ENCODE measurements at places on chromosomes 16 and 17.

GRCh38 chr17:19346351-19347255 is 15.9 kb downstream of the B9D1 start:
- peak; percentile 82 for DNase-seq

GRCh38 chr16:63228259-63228658 is 1192.0 kb upstream of the CDH8 start:
- no peak for DNase-seq

- no peak for DNase-seq
These were observed 41.0 kb downstream of the FOXL1 start for GRCh38 chr16:86619239-86619794.

- no peak for DNase-seq
These were observed 10.0 kb downstream of the SALL1 start for GRCh38 chr16:51141106-51141505.

DNA sequence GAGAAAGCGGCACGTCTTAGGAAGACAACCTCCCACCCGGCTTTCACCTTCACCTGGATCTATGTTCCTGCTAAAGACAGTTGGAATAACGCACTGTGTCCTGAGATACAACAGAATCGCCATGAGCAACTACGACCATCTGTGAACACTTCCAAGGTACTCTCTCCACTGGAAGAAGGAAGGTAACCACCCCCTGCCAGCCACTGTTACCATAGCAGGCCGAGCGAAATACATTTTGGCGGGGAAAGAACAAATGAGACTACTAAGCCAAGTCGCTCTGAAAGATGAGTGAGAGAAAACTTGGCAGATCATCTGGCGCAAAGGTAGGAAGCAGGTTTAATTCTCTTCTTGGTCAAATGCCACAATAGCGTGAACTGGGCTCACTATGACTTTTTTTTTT is 9.8 kb downstream of the CRK start:
- no peak for DNase-seq

- peak; percentile 86 for DNase-seq
These were observed 271.5 kb downstream of the SOX9 start for GRCh38 chr17:72392056-72393010.

DNA sequence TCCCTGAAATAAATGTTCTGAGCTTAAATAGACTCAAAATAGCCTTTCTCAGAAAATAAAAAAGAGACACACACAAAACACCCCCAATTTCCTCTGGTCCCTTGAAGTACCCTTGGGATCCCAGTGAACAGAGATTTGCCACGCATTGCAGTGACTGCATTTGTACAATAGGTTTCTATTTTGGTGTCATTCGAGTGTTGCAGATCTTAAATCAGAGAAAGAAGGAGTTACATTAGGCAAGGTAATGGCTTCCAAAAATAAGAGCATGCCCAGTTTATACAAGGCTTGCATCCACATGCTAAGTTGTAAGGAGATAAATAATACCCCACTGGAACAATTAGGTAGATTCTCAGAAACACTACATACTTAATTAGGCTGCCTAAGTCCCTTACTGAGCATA is 2.2 kb downstream of the TOX3 start:
- DNase-seq: no peak

DNA sequence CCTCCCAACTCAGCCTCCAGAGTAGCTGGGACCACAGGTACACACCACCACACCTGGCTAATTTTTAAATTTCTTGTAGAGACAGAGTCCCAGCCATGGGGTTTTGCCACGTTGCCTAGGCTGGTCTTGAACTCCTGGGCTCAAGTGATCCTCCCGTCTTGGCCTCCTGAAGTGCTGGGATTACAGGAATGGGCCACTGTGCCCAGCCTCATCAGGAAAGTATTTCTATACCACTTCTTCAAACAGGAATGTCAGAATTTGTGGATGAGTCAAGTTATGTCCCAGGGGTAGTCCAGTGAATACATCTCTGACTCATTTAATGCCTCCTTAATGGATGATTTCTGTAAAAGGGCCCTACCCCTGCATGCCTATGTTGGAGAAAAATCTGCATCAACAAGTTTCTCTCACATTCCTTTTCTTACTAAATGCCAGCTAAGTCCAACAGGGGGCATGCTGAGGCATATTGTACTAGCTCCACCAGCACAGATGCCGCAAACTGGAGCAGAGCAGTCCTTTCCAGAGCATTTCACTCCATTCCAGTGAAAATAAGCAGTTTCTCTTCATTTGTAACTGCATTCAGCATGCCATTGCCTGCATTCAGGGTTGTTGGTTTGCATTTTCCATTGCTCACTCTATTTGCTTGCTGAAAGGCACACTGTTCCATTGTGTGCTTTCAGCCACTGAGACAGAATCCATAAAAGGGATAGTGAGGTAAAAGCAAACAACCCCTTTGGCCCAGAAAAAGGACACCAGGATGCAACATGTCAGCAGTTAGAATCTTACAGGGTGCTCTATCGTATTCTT is 5.3 kb upstream of the CAVIN1 start:
- DNase-seq: no peak

DNA sequence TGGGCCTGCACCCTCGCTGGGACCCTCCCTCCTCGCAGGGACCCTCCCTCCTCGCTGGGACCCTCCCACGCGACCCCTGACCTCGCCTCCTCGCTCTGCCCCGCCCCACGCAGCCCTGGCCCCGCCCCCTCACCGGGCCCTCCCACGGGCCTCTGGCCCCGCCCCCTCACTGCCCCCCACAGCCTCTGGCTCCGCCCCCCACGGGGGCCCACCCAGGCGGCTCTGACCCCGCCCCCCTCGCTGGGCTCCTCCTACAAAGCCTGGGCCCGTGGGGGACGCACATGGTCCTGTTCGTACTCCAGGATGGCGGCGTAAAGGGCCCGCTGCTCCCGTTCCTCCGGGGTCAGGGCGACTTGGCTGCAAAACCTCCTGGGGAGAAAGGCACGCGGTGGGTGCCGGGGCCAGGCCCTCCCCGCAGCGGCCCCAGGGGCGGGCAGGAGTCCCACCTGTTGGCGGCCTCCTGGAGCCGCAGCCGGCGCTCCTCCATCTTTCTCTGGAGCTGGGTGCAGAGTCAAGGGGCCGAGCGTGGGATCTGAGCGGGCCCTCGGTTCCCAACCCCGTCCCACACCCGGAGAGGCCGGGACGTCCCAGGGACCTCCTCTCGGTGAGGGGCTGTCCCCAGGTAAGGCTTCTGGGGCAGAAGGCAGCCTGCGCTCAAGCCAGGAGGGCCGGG is 9.0 kb downstream of the VPS9D1 start:
- peak; percentile 68 for DNase-seq

DNA sequence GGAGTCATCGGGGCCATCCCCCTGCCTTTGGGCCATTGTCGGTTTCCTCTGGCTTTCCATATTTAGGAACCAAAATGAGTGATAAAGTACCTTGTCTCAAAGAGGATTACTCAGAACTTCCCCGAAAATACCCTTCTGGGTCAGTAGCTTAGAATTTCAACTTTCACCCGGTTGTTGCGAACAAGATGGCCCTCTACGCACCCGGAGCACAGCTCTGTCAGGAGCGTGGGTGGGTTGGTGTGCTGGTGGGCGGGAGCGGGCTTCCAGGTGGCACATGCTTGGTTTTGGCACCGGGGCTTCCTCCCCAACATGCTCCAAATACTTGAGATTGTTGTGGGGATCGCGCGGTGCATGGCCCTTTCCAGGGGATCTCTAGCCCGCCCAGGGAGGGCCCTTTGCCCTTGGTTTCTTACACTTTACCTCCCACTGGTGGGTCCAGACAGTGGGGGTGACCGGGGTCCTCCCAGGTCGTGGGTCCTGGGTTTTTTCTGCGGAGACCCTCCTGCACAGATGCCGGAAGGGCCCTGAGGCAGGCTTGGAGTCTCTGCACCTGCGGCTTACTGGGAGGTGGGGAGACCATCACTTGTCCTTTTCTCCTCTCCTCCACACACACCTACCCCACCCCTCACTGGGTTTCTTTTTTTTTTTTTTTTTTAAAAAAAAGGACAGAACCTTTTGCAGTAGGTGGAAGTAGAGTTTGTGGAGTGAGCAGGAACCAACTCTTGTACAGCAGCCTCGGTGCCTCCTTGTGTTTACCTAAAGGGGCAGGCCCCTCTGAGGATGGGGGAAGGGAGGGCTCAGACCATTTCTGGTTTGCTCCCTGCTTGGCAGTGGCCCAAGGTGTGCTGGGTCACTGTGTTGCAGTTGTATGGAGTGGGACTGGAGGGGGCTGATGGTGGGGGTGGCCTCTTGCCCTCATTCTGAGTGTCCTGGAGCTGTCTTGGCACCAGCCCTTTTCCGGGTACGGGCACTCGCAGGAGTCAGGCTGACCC is 142.1 kb downstream of the SEC14L1 start:
- peak; percentile 72 for DNase-seq

DNA sequence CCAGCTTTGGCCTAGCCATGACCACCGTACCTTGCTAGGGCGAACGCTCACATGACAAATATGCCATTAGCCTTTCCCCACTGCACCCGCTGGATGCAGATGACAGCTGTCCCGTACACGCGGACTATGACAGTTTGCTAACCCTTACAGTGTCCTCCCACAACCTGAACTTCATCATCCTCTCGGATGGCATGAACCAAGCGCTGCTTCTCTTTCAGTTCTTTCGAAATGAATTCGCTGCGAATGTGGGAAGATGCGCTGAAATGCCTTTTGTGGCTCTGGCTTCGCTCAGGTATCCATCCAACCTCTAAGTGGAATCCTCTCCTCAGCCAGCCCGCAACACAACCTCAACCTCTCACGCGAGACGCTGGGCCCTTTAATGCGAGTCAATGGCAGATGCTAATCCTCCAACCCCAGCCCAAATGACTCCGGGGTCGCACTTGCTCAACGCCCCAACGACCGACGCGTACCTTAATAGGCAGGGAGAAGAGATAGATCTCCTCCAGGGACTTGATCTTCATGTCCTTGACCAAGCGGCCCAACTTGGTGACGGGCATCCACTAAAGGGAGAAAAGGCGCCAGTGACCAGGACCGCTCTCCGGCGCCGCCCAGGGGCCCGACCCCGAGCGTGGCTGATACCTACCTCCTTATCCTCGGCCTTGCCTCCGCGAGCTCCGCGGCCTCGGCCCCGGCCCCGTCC is 670 bp downstream of the RPS2 start:
- DNase-seq: no peak

GRCh38 chr16:81836279-81837054 is 57.4 kb downstream of the PLCG2 start:
- no peak for DNase-seq

DNA sequence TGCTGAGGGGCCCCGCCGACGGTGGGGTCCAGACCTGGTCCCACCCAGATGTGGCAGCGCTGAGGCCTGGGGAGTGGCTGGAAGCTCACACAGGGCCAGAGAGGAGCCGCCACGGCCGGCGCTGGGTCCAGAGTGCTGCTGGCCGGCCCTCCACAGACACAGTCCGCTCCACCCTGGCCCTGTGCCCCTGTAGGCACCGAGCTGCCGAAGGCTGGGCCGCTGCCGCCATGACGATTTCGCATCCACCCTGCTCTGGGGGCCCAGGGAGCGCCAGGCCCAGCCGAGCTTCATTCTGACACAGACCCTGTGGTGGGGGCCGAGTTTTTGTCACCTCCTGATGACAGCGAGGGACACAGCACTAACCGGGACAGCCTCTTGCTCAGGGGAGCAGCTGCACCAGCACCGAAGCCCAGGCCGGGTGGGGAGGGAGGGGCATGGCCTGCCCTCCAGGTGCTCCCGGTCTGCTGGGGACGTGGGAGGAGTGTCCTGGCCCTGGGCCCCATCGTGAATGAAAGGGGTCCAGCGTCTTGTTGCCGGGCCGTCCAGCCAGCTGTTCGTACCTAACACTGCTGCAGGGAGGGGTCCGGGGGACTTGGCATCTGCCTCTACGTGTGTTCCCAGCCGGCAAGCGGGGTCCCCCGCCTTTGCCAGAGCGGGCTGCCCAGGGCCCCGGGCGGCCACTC is 27.1 kb upstream of the SSTR5 start:
- no peak for DNase-seq

DNA sequence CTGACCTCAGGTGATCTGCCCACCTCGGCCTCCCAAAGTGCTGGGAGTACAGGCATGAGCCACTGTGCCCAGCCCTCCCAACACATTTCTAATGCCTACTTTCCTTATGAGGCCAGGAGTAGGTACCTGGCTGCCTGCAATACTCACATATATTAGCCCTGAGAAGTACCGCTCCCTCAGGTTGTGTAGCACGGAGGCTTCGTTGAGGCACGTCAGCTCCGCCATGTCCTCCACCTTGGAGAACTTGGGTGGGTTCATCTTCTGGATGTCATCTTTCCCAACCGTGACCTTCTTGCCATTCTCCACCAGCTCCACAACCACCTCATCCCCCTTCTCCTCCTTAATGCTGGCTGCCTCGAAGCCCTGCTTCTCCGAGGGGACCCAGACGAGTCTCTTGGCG is 19.1 kb downstream of the MYH11 start:
- DNase-seq: no peak

DNA sequence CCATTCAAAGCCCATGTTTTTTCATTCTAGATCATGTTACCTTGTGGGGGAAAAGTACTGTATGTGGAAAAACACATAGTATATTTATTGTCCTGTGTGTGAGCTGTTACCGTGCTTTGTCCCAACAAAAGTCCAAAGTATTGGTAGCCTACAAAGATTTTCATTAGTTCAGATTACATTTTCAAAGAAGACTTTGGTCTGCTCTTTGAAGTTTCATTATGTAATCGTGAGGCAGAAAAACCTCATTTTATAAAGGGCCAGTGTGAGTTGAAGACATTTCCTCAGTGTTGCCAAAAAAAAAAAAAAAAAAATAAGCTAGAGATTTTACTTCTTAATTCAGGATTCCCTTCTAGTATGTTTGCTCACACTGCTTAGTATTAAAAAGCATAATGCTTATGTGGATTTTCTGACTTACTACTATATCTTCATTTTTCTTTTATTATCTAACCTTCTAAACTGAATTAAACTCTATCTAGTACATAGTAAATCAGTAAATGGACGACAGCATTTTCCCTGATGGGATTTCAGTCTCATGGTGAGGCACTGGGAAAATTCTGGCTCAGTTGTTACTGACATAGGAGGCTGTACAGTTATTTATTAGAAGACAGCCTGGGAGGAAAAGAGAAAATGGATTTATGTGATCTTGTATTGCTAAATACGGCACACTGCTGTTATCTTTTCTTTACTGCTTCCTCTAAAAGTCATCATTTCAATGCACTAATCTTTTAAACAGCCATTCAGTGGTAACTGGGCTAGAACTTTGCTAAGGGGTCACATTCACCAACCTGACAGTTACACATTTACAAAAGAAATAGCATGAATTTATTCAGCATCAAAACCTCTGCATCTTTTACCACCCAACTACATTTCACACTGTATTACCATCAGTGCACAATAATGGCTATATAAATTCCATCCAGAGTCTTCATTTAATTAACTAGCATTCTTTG is 100.6 kb downstream of the STXBP4 start:
- no peak for DNase-seq

- peak; percentile 84 for DNase-seq
These were observed 107.1 kb downstream of the USP22 start for GRCh38 chr17:20935740-20936139.

Measured in PC-3 (cell line).